Aorta (tissue), 5 donors: ENCODE measurements at places on chromosomes 2 and 18.
A peak's percentile ranks its signal among the peaks of the same experiment; 100 is the strongest.

DNA sequence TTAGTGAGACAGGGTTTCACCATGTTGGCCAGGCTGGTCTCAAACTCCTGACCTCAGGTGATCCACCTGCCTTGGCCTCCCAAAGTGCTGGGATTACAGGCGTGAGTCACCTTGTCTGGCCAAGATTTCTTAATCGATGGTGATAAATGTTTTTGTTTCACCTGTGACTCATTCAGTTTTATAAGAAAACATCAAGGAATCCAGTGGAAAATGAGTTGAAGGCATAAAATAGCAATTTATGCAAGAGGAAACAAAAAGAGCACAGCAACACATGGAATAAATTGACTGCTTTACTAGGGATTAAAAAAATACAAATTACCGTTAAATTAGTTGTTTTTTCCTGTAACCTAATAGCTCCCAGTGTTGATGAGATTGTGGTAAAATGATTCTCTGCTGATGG, 80.2 kb downstream of the CDK15 start:
- no peak for DNase-seq

GRCh38 chr2:25194576-25195122, 26.3 kb upstream of the POMC start:
- no peak for DNase-seq

- DNase-seq: no peak
These were observed 107.8 kb downstream of the CRIM1 start for GRCh38 chr2:36463365-36463764.

DNA sequence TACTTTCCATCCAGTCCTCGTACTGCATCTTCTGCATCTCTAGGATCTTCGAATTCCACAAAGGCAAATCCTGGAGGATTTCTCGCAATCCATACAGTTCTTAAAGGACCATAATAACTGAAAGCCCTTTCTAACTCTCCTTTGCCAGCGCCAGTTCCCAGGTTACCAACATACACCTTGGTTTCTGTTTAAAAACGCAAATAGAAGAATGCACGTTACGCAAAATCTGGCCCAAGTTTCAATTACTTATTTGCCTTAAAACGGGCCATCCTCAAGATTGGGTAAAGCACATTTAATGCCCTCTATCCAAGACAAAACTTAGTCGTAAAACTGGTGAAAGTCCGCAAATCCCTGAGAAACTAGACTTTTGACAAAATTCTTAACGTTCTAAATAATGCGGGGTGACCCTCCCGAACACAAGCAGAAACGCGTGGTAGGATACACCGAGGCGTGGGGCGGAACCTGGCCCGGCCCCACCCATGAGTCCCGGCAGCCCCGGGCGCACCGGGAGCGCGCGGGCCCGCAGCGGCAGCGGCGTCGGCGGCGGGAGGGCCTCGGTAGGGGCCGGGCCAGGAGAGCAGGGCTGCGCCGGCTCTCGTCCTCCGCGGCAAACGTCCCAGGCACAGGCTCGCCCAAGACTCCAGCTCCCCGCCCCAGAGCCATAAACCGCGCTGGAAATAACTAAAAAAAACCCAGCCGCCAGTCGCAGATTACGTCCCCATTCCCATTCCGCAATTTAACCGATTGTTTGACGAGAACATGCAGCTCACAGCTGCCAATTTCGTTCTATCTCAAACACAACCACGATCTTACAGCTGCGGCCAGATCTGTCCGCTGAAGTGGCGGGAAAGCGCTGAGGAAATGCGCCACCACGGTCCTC, 910 bp downstream of the SRSF7 start:
- peak; percentile 71 for DNase-seq

DNA sequence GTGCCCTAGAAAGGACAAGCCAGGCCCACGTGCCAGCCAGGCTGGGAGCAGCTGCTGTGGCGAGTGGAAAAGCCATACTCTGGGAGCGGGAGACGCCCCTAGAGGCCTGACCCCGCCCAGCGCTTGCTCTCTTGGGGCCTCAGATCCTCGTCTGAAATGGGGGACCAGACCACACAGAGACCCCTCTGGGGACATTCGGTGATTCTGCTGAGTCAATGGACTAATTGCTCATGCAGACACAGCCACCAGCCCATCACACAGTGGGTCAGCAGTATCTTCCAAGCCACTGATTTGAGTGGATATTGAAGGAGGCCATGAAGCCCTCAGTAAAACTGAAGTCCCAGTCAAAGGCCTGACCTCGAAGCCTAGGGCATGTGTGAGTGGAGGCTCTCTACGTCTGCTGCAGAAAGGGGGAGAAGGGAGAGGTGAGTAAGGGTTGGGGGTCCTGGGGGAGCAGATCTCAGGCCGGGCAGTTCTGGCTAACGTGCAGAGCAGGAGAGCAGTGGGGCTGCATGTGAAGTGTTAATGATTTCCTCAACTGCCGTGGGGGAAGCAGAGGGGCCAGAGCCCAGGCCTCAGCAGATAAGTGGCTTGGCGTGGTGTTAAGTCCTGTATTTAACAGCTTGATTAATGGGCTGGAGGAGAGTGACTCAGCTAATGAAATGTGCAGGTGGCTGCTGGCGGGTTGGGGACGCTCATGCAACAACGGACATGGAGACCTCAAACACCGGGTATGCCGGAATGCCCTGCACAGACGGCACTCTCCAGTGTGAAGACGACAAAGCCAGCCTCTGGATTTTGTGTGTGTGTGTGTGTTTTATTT, 104.4 kb upstream of the TWIST2 start:
- DNase-seq: no peak
